ENCODE measurements at places on chromosomes 1 and 21. TPM values are rescaled to one million over a fixed set of nuclear protein-coding genes. Genes with fewer than 3 reads are reported as not detected.

IGSF3 gene
- 20.9 TPM for total RNA-seq

DENND2C gene
- total RNA-seq: 1.3 TPM

RAB7B gene
- total RNA-seq: 0.29 TPM

SLC37A1 gene
- 1.6 TPM for total RNA-seq

SLC30A10 gene
- not detected for total RNA-seq

YBEY gene
- 25.5 TPM for total RNA-seq

RUNX1 gene
- 48.1 TPM for total RNA-seq

CD55 gene
- 60.4 TPM for total RNA-seq

DMBX1 gene
- 0.89 TPM for total RNA-seq

PGLYRP3 gene
- not detected for total RNA-seq

PRR9 gene
- not detected for total RNA-seq

CHIA gene
- not detected for total RNA-seq

CR1 gene
- not detected for total RNA-seq

PDZK1IP1 gene
- 0.79 TPM for total RNA-seq

TTC24 gene
- total RNA-seq: not detected

EDARADD gene
- not detected for total RNA-seq

CFAP45 gene
- 2.4 TPM for total RNA-seq

KCNT2 gene
- 1.2 TPM for total RNA-seq

CELA3B gene
- not detected for total RNA-seq

PLEKHM2 gene
- total RNA-seq: 18.4 TPM

RGS7 gene
- total RNA-seq: 16.5 TPM

LCE1C gene
- total RNA-seq: not detected

COL11A1 gene
- 1.9 TPM for total RNA-seq

ANGPTL7 gene
- total RNA-seq: 17.9 TPM

GNG12 gene
- 195 TPM for total RNA-seq

TEDDM1 gene
- total RNA-seq: not detected

AADACL3 gene
- not detected for total RNA-seq

MTARC2 gene
- total RNA-seq: 0.55 TPM

CD1B gene
- not detected for total RNA-seq

SLAMF7 gene
- total RNA-seq: 0.29 TPM

CENPS gene
- 11.6 TPM for total RNA-seq

SPRR4 gene
- not detected for total RNA-seq

C1orf226 gene
- 2.9 TPM for total RNA-seq

CRNN gene
- not detected for total RNA-seq

DLGAP3 gene
- not detected for total RNA-seq

ZNF648 gene
- total RNA-seq: not detected

CLIC6 gene
- not detected for total RNA-seq

KCNJ10 gene
- total RNA-seq: not detected

CATSPER4 gene
- total RNA-seq: not detected

DENND2D gene
- 0.41 TPM for total RNA-seq
